ENCODE measurements at places on chromosomes 16 and 17.

GRCh38 chr17:48344251-48344650 is 85.8 kb downstream of the SKAP1 start:
- DNase-seq: no peak

GRCh38 chr17:33292201-33292980 is 704 bp downstream of the ASIC2 start:
- peak; percentile 60 for DNase-seq

DNA sequence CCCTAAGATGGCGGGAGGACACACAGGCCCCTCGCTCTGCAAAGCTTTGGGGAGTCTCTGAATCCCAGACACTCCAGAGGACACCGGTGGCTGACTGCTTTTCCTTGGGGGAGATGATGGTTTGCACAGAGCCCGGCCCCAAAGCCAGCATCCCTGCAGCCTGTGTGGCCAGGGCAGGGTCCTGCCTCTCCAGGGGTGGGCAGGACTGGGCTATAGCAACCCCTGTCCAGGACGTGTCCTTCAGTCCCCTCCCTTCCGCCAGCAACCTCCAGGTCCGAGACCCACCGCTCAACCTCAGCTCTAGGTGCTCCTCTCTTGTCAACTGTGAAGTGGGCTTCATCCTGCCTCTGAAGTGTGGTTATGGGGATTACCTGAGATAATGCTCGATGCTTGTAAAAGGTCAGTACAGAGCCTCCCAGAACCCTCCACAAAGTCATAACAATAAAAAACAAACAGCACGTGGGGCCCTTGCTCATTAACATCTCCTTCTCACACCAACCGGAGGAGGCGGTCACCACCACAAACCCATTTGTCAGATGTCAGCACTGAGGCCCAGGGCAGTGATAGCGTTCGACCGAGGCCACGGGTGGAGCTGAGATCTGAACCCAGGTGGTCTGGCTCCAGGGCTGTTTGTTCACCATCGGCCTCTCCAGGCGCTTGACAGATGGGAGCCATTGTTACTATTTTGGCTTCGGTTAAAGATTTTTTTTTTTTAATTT is 304.8 kb downstream of the IRF8 start:
- DNase-seq: no peak

GRCh38 chr17:27529230-27529796 is 73.1 kb downstream of the KSR1 start:
- peak; percentile 57 for DNase-seq

DNA sequence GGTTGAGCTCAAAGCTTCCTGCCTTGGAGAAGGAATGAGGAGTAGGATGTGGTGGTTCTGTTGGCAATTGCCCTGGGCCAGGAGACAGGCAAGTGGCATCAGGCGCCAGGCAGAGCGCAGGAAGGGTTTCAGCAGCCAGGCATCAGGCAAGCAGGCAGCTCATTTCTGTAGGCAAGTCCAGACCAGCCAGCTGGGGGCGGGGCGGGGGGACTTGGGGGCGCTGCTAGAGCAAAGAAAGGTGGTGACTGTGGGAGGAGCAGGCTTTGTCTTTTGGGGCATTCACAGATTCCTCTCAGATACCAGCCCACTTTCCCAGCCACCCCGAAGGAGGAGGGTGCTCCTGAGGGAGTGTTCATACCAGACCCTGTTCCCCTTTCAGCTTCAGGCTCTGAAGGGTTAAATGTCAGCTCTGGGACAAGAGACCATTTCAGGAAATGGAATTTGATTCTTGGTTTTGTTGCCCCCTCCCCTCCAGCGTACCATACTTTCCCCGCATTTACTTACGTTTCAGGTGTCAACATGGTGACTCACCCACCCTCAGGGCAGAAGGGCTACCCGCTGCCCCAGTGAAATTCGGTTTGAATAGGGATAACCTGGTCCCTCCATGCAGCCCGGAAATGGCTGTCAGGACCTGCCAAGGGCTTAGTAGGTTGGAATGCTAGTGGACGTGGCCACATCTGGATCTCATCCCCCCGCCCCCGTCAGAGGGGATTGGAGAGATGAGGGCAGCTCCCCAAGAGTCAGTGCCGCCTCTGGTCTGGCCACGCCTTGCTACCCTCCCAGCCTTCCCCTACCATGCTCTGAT is 13.2 kb downstream of the NGFR start:
- DNase-seq: no peak

DNA sequence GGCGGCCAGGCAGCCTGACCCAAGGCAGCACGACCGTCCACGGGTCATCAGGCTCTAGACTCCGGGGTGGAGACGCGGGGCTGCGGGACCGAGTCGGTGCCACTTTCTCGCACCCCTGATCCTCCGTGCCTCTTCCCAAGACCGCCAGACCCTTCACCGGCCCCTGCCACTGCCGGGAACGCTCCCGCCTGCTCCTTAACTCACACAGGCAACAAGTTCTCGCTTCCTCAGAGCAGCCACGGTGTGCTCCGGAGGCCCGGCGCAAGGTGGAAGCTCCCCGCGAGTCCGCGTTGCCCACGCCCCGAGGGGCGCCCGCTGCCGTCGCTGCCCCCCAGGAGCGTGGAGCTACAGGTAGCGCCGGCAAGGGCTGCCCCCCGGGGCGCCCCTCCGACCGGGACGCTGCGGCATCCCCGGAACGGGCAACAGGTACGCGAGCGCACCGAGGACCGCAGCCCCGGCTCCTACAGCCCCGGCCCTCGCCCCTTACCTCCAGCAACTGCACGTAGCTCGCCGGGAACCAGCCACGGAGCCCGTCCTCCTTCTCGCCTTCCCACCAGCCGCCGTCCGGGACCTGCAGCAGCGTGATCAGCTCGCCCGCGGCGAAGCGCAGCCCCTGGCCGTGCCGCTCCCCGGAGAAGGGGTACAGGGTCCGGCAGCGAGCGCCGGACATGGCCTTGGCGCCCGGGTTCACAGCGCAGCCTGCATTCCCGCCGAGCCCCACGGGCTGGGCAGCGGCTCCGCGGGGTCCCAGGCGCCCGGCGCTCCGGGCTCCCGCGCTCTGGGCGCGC is 491 bp downstream of the GAS7 start:
- no peak for DNase-seq
